ENCODE measurements at places on chromosomes 1 and 21.
A peak's percentile ranks its signal among the peaks of the same experiment; 100 is the strongest.

DNA sequence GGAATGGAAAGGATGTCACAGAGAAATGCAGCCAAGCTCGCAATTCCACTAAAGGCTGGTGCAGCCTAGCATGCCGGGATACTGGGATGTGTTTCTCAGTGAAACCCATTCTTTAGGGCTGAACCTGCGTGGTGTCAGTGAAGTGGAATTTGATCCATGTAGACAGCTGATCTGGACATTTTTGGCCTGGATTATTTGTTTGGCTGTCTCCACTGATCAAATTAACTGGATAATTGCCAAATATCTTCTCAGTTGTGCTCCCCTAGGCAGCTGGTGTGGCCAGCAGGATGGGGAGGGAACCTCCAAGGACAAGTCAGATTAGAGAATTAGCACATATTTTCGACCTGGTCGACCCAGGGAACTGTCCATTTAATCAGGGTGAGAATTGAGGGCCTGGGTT is 318.4 kb downstream of the RPS6KC1 start:
- DNase-seq: no peak

- DNase-seq: no peak
These were observed 372.6 kb upstream of the LRRC7 start for GRCh38 chr1:69195136-69195535.

DNA sequence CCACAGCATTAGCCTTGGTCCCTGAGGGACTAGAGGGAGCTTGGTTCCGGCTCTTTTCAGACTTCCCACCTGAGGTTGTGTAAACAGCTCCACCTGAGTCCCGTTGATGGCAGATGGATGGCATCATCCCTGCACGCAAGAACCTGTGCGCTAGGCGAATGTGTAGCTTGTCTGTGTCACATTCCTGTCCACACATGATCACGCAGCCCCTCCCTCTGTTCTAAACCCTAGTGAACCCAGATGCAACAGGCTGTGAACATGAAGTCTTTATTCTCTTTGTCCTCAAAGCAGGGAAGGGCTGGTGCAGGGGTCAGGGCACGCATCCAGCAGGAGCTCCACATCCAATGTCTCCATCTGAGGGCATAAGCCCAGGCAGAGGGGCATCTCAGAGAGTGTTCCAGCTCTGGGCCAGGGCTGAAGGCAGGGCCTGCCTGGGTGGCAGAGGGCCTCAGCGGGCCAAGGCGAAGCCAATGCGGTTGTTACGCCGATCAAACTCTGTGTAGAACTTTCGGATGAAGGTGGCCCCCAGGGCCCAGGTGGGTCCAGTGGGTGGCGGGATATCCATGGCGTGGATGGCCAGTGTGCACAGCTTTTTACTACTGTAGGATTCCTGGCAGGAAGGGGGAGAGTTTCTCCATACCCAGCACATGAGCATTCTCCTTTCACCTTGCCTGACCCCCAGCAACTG is 2.9 kb upstream of the ETNK2 start:
- DNase-seq: no peak

- DNase-seq: no peak
These were observed 9.1 kb downstream of the SYT2 start for GRCh38 chr1:202701200-202701599.

- no peak for DNase-seq
These were observed 252.7 kb downstream of the TTLL7 start for GRCh38 chr1:83746234-83746633.

DNA sequence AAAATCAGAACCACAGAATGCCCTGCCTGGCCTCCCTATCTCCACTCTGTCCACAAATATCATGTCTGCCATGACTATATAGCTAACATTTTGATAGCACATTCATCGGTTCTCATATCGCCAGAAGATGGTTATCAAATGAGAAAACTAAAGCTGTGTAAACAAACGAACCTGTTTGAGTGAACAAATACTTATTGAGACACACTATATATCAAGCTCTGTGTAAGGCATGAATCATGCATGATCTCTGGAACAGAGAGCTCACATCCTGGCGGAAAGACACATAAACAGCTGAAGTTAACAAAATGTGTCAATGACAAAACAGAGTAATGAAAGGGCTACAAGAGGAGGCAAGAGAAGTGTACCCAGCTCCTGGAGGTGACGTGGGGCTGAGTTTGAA is 13.1 kb downstream of the KCND3 start:
- no peak for DNase-seq

DNA sequence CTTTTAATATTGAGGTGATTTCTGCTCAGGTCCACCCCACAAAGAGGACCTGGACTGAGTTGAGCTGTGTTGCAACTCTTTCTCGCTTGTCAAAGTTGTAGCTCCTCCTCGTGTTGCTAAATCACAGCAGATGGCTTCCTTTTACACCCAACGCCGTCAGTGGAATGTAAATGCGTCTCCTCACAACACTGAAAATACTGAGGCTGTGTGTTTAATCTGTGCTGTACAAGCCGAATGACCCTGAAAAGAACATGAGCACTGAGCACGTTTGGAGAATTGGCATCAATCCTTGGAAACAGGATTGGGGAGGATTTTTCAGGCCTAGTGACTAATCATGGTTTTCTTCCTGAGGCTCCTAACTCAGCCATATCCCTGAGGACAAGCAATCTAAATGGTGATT is 196.0 kb downstream of the CRB1 start:
- peak; percentile 69 for DNase-seq

DNA sequence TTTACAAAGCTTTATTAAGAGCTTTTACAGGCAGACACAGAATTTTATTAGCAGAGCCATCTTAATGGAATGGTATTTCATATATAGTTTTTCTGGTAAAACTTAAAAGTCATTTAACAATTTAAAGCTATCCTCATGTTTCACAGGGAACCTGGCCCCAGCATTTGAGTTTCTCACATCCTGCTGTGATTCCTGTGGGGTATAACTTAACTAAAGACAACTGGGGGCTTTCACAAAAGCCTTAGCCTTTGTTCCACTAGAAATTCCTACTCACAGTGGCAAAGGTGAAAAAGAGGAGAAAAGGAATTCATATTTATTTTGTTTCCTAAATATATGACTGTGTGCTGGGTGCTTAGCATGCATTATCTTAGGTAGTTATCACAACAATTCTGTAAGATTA is 233.9 kb downstream of the DENND1B start:
- DNase-seq: no peak

- no peak for DNase-seq
These were observed 151.6 kb downstream of the GRIK3 start for GRCh38 chr1:36882536-36883285.

DNA sequence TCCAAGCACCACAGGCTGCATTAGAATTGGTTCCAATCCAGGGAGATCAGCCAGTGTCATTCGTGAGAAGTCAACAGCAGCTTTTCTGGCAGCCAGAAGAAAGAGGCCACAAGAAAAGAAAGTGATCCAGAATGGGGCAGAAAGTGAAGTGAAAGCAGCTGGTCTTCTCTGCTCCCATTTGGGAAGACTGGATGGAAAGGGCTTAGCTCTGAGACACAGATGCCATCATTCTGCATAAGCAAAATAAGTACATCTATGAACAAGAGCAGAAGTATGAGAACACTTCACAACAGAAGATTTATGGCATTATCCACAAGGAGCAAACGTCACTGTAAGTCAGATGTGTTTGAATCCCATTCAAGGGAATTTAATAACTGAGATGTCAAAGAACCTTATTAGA is 326.5 kb upstream of the ESRRG start:
- no peak for DNase-seq

DNA sequence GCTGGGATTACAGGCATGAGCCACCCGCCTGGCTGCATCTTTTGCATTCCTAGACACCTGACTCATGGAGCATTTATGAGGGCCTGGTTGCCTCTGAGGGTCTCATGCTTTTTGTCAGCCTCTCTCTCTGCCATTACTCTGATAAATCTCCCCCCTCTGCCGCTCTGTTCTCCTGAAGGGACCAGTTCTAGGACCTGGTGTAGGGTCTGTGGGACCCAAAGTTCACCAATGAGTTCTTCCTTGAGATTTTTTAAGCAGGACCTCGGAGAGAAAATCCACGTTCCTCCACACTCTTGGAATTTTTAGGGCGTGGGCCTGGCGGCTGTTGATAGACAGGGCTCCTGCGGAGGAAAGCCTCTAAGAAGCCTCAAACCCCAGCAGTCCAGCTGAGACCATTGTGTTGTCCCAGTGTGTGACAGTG is 91.9 kb upstream of the ERRFI1 start:
- DNase-seq: no peak

DNA sequence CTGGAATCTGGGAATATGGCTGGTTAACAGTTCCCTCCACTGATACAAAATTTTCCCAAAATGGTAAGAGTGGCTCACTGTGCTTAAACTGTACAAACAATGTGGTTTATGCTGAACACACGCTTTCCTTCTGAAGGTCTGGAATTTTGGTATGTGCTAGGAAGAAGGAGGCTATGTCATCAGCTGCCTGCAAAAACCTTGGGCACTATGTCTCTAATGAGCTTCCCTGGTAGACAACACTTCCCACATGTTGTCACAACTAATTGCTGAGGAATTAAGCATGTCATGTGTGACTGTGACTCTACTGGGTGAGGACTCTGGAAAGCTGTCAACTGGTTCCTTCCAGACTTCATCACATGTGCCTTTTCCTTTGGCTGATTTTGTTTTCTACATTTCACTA is 29.2 kb downstream of the IPP start:
- no peak for DNase-seq

- DNase-seq: no peak
These were observed 279.5 kb upstream of the NR5A2 start for GRCh38 chr1:199747984-199748383.

DNA sequence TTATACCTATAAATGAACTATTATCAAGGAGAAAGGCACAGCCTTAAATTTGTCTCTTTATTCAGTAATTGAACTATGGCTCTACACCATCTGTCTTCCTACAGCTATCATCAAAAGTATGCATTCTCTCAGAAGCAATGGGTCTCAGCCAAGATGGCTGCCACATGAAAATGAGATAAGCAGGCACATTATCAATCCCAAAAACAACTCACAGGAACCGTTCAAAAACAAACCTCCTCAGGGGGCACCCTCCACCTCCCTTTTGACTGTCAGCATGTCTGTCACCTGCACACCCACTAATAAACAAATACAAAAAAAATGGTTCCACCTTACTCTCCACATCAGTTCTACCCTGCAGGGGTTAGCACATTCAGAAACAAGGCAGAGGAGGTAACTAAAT is 23.6 kb downstream of the KIAA0319L start:
- peak; percentile 53 for DNase-seq

DNA sequence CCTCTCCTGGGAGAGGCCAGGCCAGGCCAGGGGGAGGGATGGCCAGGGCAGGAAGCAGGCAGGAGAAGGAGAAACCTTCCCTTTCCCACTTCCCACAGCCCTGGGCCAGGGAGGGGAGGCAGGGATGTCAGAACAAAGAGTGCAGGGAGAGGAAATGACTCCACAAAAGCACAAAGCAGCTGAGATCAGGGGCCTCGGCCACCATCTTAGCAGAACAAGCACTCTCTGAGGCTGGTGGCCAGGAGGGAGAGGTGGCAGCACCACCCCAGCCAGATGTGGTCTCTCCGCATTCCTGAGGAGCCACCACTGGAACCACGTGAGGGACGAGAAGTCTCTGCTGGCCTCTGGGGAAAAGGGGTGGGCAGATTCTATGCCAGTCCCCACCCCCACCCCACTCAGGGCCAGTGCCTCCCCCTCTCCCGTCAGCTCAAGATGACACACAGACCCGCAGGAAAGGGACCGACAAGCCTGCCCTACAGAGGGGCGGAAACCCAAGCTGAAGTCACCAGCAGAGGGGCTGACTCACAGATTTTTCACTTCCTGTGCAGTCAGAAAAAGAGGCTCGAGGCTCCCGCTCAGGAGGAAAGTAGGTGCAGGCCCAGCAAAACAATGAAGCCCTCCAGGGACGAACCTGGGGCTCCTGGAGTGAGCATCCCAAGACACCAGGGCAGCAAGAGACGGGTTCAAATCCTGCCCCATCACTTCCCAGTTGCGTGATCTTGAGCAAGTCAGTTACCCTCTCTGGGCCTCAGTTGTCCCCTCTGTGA is 24.1 kb upstream of the ALDH4A1 start:
- peak; percentile 94 for DNase-seq

GRCh38 chr1:158810311-158810710 is 20.8 kb upstream of the MNDA start:
- DNase-seq: no peak

DNA sequence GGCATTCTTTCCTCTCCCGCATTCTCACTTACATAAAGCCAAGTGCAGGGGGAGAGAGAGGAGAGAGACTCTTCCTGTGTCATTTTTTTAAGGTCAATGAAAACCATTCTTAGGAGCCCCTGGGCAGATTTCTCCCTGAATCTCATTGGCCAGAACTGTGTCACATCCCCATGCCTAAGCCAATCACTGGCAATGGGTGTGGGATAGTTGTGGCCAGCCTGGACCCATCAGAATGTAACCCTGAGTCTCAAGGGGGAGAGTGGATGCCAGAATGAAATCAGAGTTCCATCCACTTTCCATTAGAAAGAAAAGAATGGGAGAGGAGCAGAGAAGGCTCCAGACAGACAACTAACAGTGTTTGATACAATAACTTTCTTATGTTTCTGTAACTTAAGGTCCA is 31.2 kb upstream of the COQ8A start:
- no peak for DNase-seq

DNA sequence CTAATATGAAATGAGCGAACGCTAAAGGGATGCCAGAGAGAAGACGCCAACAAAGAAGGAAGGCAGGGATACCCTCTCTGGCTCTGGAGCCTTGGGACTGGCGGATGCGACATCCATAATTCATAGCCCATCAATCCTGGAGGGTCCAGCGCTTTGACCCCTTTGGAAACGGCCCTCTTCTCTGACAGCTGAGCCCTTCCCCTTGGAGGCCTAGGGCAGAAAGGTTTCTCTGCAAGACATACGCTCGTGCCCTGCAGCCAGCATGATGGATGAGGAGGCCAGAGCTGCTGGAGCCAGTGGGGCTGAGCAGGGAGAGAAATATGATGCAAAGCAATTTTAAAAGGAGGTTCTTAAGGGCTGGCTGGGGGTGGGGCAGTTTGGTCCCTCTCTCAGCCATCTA is 22.2 kb downstream of the OPTC start:
- DNase-seq: no peak

- no peak for DNase-seq
These were observed 5.0 kb downstream of the FAF1 start for GRCh38 chr1:50955116-50955515.

DNA sequence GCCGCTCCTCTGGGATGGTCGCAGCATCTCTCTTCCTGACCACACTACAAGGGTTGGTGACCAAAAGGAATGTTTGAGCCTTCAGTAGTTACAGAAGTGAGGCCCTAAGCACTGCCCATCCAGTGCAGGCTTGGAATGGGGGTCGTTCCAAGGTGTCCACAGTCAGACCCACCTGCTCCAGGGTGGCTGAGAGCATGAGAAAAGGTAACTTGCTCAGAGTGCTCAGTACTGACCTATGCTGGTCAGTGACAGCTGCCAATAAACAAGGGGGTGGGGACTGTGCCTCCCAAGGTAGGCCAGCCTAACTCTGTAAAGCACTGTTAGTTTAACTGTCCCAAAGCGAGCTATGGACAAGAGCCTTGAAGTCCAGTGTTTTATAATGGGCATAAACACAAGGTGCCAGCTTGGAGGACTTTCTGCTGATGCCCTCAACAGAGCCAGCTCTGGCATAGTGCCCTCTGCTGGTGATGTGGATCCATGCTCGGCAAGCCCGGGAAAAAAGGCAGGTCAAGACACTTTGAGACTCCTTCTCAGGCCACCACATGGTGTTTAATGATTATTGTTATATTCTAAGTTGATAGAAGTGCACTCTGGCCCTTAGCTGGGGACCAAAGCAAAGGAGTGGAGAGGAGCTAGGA is 78.1 kb upstream of the DNAH14 start:
- DNase-seq: peak; percentile 75

All from hematopoietic multipotent progenitor cell treated with erythropoietin and hydrocortisone succinate and interleukin-3 and kit ligand, for 4 days (in vitro differentiated cells).